ENCODE measurements at places on chromosomes 12 and 14.
A peak's percentile ranks its signal among the peaks of the same experiment; 100 is the strongest.

DNA sequence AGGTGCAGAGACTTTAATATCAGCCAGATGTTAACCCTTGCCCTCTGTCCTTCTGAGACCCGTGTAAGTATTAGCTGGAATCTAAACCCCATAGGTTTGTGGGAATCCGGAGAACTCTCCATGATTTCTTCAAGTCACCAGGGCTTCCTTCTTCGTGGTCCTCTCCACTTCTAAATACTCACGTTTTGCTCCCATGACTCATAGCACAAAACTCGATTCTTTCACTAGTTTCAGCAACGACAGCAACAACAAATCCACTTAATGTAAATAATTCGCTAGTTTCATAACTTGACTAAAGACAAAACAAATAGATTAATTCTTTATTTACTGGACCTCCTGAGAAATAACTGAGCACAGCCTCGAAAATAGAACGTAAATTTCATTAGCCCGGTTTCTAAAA, 4.4 kb upstream of the CLEC2A start:
- peak; percentile 7 for DNase-seq

DNA sequence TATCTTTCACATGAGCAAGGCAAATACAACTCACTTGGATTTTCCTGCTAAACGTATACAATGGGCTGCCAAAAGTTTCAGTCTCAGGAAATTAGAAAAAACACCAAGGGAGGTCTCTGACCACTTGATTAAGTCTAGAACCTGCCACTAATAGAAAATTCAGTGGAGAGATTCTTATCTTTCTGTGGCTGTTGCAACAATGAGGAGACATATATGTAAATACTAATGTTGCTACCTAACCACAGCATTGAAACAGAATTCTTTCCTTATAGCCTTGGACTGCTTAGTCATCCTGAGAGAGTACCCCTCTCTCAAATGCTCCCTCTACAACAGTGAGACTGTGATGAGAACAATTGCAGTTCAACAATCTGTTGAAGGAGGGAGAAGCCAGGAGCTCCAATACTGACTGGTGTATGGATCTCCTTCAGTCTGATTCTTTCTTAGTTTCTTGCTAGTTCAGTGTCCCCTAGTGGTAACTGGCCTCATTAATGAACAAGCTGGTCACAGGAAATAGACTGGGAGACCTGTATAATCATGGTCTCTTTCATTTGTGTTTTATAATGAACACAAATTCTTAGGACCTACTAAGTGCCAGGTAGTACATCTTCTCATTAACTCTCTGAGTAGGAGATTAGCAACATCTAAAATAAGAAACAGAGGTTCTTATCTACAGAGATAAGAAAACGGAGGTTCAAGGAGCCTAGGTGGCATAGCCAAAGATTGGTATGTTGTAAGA, 164.5 kb downstream of the SLC38A4 start:
- DNase-seq = peak; percentile 59

DNA sequence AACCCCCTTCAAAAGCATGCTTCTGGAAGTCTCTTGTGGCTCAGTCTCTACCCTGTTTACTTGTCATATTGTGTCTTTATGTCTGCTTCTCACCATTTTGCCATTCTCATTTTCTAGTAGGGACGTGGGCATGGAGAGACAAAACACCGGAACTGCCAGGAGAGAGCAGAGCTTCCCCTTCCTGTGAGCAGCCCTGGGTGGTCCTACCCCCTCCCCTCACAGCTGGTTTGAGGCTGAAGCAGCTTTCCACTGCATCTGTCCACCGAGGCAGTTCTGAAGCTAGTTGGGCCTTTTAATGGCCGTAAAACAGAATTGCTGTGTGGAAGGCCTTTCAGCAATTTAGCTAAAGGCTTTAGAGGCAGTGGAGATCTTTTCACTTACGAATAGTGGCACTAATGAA, 77.0 kb downstream of the PELI2 start:
- DNase-seq = no peak

- DNase-seq = peak; percentile 39
Measured at GRCh38 chr12:132886529-132887477, 602 bp downstream of the CHFR start.

- DNase-seq = peak; percentile 96
Measured at GRCh38 chr12:570435-570920, 92.8 kb downstream of the NINJ2 start.

DNA sequence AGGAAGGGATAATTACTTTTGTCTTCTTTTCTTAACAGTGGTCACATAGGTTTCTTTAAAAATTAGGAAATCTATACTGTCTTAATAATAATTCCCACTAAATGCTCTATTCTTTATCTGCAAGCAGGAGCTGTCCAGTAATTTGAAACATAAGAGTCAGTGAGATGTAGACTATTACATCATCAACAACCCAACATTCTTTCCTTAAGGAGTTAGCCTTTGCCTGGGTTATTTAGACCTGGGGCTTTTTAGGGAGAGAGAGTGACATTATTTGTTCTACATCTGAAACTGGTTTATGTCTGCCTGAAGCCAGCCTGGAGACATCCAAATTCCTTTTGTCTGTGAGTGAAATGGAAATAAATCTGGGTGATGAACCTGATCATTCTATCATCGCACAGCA, 294.4 kb downstream of the TMTC2 start:
- DNase-seq = no peak

Data from AG08396 (cell line).